ENCODE measurements at places on chromosomes 1 and 21.
A peak's percentile ranks its signal among the peaks of the same experiment; 100 is the strongest.

- no peak for DNase-seq
These were observed 39.0 kb upstream of the LBR start for GRCh38 chr1:225466848-225467192.

DNA sequence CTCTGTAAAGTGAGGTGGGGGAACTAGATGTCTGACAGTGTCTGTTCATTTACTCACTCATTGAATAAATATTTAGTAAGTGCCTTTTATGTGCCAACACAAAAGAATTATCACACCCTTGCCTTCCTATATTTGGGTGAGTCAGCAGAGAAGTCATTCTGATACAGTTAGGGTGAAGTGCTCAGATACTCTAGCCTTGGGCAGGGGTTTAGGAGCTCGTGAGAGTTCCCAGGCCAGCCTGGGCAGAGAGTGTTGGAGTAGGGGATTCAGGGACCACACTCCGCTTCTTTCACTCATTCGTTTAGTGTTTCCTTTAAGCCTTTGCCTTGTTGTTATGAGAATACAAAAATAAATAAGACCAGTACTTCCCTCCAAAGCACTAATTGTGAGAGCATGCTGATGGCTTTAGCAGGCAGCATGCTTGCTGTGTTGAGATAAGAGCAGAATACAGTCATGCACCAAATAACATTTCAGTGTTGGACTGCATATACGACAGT, 83.9 kb downstream of the DYRK1A start:
- no peak for DNase-seq

GRCh38 chr1:218933513-218933912, 240.2 kb upstream of the LYPLAL1 start:
- DNase-seq = no peak

GRCh38 chr1:40344597-40344996, 27.5 kb upstream of the COL9A2 start:
- peak; percentile 59 for DNase-seq

DNA sequence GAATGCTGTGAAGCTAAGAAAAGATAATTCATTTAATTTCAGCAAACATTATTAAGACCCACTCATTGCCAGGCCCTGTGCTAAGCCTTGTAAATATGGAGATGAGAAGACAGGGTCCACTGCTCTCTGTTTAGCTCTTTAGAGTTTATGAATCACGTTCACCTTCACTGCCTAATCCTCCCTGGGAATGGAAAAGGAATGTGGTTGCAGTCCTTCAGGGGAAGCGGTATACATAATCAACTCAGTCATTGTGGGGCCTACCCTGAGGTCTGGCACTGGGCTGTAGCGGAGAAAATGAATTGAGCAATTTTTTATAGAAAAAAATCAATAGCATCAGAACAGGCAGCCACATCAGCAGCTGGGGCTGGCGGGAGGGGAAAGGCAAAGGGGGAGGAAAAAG, 412.1 kb upstream of the NFIA start:
- no peak for DNase-seq

Data from fibroblast of villous mesenchyme (primary cell).